Natural killer cell treated with Interleukin-12 subunit alpha and Interleukin-12 subunit beta and Interleukin-15 and Interleukin-18, amount 100 ng/mL, for 72 hours (primary cell): ENCODE measurements at places on chromosomes 1 and 21.

- peak overlapping the region; percentile 13 for H3K27ac ChIP-seq
- no peaks in the 10 kb centered on the region for H3K27me3 ChIP-seq
- H3K4me1 ChIP-seq: peaks cover 42% of the 10 kb centered on the region
- peaks cover 27% of the 10 kb centered on the region for H3K36me3 ChIP-seq
These were observed 60.7 kb downstream of the LRRC8D start for GRCh38 chr1:89881415-89882058.

GRCh38 chr1:206513312-206514111, 6.2 kb downstream of the RASSF5 start:
- peaks cover 2% of the 10 kb centered on the region for H3K27me3 ChIP-seq
- no peaks in the 10 kb centered on the region for H3K36me3 ChIP-seq
- no peak for DNase-seq
- H3K4me1 ChIP-seq: peaks cover 30% of the 10 kb centered on the region

DNA sequence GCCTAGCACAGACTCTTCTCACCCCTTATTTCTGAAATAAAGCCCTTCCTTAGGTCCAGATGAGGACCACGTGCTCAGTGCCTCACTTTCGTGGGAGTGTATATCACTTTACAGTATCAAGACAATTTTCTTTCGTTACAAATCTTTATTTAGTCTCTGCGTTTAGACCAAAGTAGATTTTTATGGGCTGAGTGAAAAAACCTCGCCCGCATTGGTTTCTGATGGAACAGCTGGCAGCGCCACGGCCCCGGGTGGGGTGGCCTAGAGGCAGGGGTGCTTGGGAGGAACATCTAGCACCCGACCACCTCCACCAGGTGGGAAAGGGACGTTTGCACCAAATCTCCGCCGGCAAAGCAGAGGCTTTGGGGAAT, 7.6 kb downstream of the SIM2 start:
- no peak overlapping the region for H3K4me3 ChIP-seq
- no peaks in the 10 kb centered on the region for H3K36me3 ChIP-seq
- H3K27ac ChIP-seq: no peak overlapping the region
- peaks cover 16% of the 10 kb centered on the region for H3K4me1 ChIP-seq
- H3K27me3 ChIP-seq: peaks cover 62% of the 10 kb centered on the region
- no peak for DNase-seq

GRCh38 chr1:107225706-107226105, 84.9 kb downstream of the NTNG1 start:
- no peak overlapping the region for H3K27ac ChIP-seq
- no peak overlapping the region for H3K4me3 ChIP-seq
- H3K36me3 ChIP-seq: no peaks in the 10 kb centered on the region
- DNase-seq: no peak
- no peaks in the 10 kb centered on the region for H3K4me1 ChIP-seq
